ENCODE measurements at places on chromosomes 3 and 15.

DNA sequence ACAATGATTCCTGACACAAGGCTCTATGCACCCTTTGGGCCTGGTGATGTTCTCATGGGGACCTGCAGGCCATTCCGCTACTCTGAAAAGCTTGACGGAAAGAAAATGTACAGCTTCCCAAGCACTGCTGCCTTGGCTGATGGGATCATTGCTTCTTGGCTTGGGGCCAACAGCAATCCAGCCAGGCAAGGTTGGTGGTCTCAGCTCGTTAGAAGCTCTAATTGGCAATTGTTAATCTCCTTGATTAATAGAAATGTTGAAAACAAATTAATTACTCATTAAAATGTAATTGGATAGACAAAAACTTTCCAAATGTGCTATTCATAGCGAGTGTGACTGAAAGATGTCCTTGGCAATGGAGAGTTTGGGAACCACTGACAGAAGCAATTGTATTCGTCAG lies 16.3 kb upstream of the MYZAP start:
- DNase-seq = no peak

- peak; percentile 73 for DNase-seq
Observed at GRCh38 chr15:28125673-28126651, 26.8 kb upstream of the OCA2 start.

DNA sequence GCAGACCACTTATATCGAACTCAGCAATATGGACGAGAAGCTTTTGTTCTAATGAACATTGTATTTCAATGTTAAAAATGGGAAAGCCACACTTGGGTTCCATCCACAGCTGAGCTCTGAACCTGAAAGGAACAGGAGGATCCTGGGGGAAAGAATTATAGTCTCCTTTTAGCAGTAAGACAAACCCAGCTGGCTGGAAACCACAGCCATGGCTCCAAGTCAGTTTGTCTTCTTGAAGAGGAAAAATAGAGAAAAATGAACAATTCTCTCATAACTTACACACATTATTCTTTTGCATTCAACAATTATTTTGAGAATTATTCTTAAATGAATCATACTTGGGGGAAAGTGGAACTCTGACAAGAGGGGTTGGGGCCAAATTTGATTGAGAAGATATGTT lies 149.2 kb upstream of the VEPH1 start:
- no peak for DNase-seq

GRCh38 chr15:80240276-80240675 lies 11.7 kb downstream of the CTXND1 start:
- no peak for DNase-seq

- DNase-seq = no peak
Observed at GRCh38 chr3:43862470-43862869, 171.7 kb downstream of the ABHD5 start.

- no peak for DNase-seq
Observed at GRCh38 chr3:196220587-196220986, 4.3 kb downstream of the SLC51A start.

DNA sequence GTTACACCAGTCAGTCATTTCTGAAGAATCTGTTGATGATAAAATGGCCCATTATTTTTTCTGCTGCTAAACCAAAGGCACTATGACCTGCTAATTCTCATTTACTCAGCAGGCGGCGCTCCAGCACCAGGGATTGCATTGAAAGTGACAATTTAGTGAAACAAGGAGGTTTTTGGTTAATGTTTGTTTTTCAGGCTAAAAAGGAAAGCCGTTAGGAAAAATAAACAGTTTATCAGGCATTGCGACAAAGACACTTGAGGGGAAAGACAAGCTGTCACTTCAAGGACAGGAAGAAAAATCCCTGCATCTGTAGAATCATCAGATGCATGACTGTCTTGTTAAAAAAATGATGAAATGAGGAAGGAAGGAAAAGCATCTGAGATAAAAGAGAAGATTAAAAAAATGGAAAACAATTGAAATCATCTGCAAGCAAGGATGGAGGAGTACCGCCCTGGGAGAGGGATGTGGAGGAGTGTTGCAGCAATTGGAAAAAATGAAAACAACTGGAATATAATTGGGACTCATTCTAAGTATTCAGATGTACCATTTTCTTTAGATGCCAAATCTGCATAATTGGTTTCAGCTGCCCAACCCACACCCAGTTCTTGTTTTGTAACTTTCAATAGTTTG lies 54.0 kb downstream of the NR1D2 start:
- peak; percentile 64 for DNase-seq

DNA sequence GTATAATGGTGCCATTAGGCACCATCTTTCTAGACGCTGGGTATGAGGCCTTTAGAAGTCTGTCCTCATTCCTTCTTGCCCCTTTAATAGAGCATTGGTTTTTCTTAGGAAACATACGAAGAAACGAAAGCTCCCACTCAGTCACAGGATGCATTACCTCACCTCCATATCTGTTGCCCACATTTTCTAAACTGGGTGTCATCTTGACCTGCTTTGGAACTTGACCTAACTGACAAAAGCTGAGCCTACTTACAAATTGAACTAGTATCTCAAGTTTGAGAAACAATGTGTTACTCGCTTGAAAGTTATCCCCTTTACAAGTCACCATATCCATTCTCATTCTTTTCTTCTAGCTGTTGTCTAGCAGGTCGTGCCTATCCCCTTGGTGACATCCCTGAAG lies 102.7 kb downstream of the VPS8 start:
- no peak for DNase-seq

DNA sequence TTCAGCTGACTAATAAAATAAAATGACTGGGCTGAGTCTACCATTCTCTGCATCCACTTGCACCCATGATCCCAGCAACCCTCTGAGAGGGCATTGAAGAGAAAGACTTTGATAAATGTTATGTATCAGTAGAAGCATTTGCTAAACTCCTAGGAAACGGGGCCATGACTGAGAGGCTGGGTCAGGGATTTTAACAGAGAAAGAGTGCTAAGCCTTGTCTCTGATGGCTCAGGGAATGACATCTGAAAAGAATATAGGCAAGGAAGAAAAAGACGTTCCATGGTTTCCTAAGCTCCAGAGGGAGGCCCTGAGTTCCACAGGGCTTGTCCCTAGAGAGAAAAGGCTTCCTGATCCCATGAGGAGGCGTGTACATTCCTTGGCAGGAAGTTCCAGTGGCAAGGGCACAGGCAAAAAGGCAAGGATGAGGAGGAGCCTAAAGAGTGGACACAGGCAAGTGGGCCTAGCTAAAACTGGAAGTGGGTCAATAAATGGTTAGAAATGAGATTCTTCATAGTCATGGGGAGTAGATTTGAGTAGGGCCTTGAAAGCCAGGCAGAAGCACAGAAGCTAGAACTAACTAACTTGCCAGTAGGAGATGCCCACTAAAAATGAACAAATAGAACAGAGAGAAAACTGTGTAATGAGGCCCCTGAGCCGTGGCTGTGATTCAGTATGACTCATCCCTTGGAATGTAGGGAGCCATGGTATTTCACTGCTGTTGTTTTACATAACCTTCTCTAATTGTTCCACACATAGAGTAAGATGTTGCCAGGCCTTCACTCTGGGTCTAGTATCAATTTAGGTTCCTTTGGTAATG lies 44.9 kb upstream of the MANF start:
- peak; percentile 70 for DNase-seq

- DNase-seq = no peak
Observed at GRCh38 chr3:108378153-108378951, 82.0 kb downstream of the HHLA2 start.

DNA sequence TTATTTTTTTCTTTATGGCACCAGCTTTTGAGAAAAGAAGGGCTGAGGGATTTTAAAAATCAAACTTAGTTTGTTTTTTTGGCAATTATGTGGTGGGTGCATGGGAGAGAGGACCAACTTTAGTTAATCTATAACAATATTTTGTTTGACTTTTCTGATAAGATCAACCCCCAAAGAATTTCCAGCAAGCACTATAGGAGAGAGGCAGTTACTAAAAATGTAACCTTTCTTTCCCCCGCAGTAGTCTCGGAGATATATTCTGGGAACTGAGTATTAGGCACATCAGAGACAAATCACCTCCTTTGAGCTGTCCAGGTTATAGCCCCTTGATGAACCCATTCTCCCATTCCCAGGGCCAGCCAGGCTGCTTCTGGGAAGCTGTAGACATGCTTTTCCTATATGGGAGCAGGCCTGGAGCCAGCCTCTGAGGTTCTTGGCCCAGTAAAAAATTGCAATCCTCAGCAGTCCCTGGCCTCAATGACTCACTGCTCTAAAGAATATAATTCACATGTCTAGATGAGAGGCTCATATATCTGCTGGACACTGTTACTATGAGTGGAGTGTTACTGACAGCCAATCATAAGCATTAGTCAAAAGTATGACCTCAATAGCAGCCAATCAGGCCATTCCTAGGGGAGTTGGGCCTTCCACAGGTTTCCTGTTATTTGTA lies 138.3 kb upstream of the AGBL1 start:
- peak; percentile 95 for DNase-seq

DNA sequence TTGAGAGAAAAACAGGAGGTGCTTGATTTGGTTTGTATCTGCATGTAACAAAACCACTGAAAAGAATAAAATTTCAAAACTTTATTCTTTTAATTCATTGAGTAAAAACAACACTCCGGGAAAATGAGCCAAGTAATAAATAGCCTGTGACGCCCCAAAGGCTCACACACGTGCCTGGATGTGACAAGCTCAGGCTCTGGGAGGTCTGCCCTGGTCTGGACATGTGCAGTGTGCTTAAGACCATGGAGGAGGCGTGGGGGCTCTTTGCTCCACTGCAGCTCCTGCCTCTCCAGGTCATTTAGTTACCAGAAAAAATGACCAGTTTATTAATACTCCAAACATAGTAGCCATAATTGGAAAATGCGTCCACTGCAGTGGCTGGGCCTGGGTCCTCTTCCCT lies 8.6 kb upstream of the NME9 start:
- DNase-seq = no peak

- DNase-seq = peak; percentile 85
Observed at GRCh38 chr15:52039925-52040781, 21.1 kb downstream of the MAPK6 start.

GRCh38 chr3:177282119-177282655 lies 84.9 kb upstream of the TBL1XR1 start:
- no peak for DNase-seq

- no peak for DNase-seq
Observed at GRCh38 chr3:11616551-11616950, 27.2 kb downstream of the VGLL4 start.

DNA sequence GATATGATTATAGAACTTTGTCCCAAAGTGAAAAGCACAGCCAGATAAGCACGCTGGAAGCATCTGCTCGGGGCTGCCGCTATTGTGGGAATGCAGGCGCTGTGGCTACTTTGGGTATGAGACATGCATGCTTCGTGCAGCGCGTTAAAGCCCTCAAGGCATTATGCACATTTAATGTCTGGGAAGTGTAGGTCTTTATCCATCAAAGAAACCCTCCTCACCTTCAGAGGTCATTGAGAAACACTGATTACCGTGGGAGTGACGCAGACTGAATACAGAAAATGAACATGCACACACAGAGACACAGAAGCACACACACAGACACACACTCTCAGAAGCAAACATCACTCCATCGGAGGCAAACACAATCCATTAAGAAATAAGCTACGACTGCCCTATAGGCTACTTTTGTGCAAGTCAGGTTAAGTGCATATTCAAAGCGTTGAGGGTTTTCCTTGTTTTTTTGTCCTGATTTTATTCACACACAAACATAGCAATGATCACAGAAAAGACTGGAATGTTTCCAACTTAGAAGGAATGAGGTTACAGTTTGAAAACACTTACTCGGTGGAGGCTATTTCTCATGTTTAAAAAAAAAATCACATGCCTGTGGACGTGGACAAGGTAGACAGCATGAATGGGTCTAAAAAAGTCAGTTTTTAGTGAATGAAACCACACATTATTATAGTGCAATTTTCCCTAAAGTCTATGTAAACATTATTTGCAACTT lies 68.5 kb downstream of the PLCH1 start:
- peak; percentile 87 for DNase-seq

DNA sequence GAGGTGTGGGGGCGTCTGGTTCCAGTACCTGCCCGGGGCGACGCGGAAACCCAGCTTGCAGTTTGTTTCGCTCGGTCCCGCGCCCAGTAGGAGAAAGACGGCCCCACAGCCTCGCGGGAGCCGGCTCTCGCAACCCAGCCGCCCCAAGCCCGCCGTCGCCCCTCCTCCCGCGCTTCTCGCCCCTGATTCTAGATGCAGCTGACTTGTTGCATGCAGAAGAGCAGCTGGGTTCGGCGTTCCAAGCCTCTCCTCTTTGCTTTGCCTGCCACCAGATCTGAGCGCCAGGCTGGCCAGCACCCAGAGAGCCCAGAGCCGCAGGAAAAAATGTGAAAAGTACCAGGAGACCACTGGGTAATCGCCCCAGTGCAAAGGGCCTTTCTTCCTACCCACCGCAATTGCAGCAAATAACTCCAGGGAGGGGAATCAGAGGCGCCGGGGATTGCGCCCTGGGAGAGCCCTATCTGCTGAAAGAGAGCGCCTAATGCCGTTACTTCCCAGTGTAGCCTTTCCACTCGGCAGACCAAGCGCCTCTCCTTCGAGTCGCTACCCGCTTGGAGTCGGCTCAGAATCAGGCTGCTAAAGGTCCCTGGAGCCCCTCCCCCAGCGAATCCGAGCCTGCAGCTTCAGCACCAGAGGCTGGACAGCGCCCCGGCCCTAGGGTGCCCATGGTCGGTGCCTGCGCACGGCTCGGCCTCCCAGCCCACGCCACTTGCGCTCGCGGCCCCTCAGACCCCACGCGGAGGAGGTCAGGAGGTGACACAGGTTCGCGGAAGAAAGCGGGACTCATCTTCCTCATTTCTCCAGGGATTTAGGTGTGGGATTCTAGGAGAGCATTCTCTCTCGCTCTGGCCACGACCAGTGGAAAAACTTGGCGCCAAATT lies 15.7 kb upstream of the AEN start:
- DNase-seq = peak; percentile 52

- no peak for DNase-seq
Observed at GRCh38 chr3:17551333-17551732, 191.1 kb downstream of the TBC1D5 start.

DNA sequence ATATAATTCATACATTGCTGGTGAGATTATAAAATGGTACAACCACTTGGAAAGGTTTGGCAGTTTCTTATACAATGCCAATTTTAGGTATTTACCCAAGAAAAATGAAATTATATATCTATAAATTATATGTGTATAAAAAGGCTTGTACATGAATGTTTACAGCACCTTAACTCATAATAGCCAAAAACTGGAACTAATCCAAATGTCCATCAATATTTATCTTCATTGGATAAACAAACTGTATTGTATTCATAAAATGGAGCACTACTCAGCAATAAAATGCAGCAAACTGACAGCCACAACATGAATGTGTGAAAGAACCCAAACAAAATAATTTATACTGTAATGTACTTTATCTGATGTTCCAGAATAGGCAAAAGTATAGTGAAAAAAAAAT lies 33.6 kb upstream of the EIF5A2 start:
- no peak for DNase-seq

- no peak for DNase-seq
Observed at GRCh38 chr3:123070510-123070909, 3.7 kb downstream of the PDIA5 start.

DNA sequence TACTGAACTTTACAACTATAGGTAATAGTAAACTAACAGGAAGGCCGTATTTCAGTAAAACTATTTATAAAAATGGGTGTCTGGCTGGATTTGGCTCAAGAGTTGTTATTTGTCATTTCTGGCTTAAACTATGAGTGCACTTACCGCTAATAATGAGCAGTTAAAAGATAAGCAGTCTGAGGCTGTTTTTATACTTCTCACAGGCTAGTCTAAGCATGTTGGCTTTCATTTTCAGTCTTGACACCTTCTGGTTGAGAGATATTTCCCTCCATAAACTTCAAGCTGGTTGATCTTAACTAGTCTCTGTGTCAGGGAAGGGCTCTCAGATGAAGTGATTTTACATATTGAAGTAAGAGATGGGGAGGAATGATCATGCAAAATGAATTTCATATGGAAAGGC lies 96.1 kb downstream of the RSRC1 start:
- no peak for DNase-seq

- peak; percentile 53 for DNase-seq
Observed at GRCh38 chr3:165491487-165491886, 295.3 kb upstream of the SLITRK3 start.
